Endothelial cell of coronary artery (primary cell): ENCODE measurements at places on chromosomes 2 and 18. TPM values are rescaled to one million over a fixed set of nuclear protein-coding genes. Genes with fewer than 3 reads are reported as not detected.

RHBDD1 gene
- 8.6 and 21.0 TPM in 2 replicates for total RNA-seq

SERTAD2 gene
- 2.4 and 4.7 TPM in 2 replicates for total RNA-seq

LONRF2 gene
- total RNA-seq, result under 0.01 TPM in 2 replicates

ELOA2 gene
- not detected in 2 replicates for total RNA-seq

ZNF521 gene
- total RNA-seq, result 65.4 and 78.2 TPM in 2 replicates

FSHR gene
- total RNA-seq, result not detected in 2 replicates

UGT1A5 gene
- total RNA-seq, result not detected in 2 replicates

SLC40A1 gene
- total RNA-seq, result 6.3 and 11.5 TPM in 2 replicates

ERFE gene
- total RNA-seq, result 0.09 and 0.66 TPM in 2 replicates

SNTG2 gene
- not detected in 2 replicates for total RNA-seq

APOB gene
- 0.27 and 0.28 TPM in 2 replicates for total RNA-seq

TNFAIP6 gene
- total RNA-seq, result 0.18 and 1.8 TPM in 2 replicates

HNMT gene
- 1.7 and 7.0 TPM in 2 replicates for total RNA-seq

SERPINE2 gene
- 7.2 and 18.6 TPM in 2 replicates for total RNA-seq

SPATA3 gene
- total RNA-seq, result not detected in 2 replicates

ANKRD29 gene
- 0.27 and 0.85 TPM in 2 replicates for total RNA-seq

ABCG8 gene
- not detected in 2 replicates for total RNA-seq

MYO5B gene
- 0.54 and 1.4 TPM in 2 replicates for total RNA-seq

IL36B gene
- total RNA-seq, result not detected in 2 replicates
